AG09309 (cell line): ENCODE measurements at places on chromosomes 16 and 17.

- DNase-seq: no peak
These were observed 40.9 kb downstream of the USP10 start for GRCh38 chr16:84740596-84741116.

DNA sequence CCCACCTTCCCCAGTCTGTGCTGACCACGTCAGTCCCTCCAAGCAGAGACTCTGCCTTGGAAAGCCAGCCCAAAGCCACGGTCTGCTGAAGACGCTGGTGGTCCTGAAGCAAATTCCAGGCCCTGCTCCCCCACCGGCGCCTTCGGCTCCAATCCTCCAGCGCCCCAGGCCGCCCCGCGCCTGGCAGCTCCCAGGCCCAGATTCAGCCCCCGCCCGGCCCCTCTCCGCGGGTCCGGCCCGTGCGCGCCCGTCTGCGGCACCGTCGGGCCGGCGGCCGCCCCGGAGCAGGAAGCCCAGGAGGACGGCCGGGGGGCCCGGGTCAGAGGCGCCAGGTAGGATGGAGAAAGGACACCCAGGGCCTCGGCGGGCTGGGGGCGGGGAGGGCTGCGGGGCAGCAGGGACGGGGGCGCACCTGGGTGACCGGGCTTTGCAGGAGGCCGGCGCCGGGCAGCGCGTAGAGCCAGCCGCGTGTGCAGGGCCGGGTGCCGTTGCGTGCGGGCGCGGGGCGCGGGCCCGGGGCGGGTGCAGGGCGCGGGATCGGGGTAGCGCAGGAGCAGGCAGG, 594 bp upstream of the SLC22A31 start:
- no peak for DNase-seq

DNA sequence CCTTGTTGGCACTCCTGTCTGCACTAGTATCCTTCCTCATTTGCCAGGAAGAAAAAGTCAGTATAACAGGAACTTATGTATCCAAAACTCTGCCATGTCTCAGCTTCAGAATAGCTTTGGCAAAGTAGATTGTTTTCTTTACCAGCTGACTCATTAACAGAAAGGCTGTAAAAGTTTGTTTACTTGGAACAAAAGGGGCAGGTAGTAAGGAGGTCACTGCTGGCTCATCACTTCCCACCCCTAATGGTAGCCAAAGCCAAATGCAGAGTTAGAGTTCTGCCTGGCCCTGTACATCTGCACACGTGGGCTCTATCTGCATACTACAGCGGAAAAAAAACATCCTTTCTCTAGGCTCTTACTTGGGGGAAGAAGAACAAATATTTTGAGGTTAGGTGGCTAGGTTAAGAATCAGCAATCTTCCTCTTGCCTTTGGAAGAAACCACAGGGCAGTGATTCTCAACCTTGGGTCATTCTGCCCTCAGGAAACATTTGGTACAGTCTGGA, 90.9 kb upstream of the BCAR1 start:
- peak; percentile 33 for DNase-seq

DNA sequence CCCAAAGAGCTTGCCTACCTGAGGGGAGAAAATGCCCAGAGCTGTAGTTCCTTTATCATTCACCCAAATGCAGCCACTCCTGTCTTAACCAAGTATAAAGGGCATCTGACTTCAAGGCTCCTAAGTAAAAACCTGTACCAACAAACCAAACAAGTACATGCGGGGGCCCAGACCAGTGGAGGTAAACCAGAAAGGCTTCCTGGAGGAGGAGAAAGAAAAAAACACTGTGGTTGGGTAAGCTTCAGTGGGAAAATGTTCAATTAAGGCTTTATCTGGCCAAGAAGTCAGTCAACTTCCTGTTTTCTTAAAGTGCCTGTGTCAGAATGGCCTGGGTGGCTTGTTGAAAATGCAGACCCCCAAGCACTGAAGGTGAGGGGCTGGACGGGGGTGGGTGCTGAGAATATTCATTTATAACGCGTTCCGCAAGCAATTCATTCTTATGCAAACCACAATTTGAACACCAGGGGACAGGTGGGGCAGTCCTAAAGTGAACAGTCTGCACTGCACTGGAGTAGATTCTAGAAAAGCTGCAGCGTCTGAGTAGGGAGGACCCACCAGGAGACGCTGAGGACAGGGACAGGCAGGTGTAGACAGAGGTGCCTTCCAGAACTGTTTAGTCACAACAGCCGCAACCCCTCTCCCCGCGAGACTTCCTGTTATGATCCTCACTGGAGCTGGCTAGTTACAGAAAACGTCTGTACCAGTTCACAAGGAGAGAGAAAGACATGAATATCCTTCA, 467.1 kb downstream of the SOX9 start:
- DNase-seq: no peak

- no peak for DNase-seq
These were observed 88.7 kb upstream of the CCL2 start for GRCh38 chr17:34166352-34166751.

- DNase-seq: no peak
These were observed 69.6 kb upstream of the RCVRN start for GRCh38 chr17:9974448-9975381.

- no peak for DNase-seq
These were observed 628.1 kb downstream of the WWOX start for GRCh38 chr16:78727536-78727935.

DNA sequence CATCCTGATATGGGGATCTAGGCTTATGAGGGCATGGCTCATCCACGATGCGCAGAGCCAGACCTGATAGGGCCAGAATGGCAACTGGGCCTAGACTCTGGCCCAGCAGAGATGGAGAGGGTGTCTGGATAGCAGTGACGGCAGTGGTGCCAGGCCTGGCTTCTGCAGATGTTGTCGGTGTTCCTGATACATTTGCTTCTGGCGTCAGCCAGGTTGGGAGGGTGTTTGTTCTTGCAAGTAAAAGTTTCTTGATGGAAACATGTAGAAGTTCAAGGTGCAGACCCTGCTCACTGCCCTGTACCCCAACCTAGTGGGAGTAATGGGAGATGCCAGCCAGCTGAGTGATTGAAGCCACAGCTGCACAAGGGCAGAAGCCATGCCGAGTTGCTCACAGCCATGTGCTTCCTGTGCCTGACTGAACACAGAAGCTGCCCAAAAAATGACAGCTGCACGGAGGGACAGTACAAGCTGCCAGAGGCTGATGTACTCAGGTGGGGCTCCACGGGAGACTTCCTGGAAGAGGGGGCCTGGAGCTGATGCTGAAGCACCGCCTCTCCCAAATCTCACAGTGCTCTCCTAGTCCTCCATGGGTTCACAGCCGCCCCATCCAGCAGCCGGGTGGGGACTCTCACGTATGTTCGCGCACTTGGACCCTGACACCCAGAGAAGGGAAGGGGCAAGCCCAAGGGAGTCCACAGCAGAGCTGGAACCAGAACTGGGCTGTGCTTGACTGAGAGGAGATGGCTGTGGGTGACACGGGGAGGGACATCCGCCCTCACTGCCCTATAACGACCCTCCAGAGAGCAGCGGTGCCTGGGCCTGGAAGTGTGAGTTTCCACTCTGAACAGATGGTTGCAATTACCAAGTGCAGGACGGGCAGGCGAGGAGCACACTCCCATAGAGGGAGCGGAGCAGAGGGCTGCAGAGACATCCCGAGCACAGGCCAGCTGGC, 78.7 kb downstream of the N4BP1 start:
- DNase-seq: no peak

- DNase-seq: no peak
These were observed 1.3 kb upstream of the BAIAP2 start for GRCh38 chr17:81033535-81034167.

GRCh38 chr17:67360880-67361279, 5.5 kb downstream of the PSMD12 start:
- no peak for DNase-seq

GRCh38 chr17:19757536-19758180, 9.6 kb upstream of the ALDH3A1 start:
- no peak for DNase-seq

GRCh38 chr16:59993101-59993500, 1259.0 kb upstream of the GOT2 start:
- no peak for DNase-seq

DNA sequence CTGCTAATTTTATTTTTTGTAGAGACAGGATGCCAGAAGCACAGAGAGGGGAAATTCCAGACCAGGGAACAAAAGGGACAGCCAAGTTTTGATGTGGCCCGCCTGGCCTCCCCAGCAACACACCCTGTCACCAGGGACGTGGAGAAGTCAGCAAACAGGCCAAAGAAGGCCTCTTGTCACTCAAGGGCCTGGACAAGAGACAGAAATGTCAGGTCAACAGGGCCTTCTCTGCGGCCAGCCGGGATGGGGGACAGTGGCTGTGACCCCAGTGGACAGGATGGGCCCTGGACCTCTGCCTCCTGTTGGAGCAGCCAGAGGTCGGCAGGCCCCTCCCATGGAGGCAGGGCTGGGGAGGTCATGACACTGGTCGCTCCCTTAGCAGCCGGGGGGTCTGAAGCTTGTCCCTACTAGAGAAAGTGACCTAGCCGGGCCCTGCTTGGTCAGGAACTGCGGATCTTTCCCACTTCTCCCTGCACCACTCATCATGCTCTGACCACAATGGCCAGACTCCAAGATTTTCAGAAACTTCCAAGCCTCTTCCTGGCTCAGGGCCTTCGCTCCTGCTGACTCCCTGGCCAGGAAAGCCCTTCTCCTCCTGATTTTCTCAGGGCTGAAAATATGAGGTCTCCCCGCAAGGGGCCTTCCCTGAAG, 9.2 kb upstream of the TVP23A start:
- peak; percentile 71 for DNase-seq

DNA sequence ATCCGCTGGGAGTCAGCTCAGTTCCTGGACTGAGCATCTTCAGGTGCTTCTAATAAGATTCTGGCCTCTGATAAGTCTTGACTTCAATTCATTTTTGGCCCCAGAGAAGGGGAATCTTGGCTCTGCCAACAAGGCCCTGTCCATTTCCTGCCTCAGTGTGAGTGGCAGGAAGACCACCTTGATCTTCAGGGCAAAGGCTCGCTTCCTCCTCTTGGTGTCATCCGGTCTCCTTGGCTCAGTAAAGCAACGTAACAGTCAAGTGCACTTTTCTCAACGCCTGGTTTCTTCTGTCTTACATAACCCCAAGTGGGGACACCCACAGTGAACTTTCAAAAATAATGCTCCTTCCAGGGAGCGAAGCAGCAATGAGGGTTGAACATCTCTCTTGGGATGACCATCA, 169.8 kb downstream of the PRKCB start:
- DNase-seq: no peak

- no peak for DNase-seq
These were observed 96.6 kb downstream of the NXN start for GRCh38 chr17:882827-883585.

GRCh38 chr17:19736071-19736470, 12.0 kb downstream of the ALDH3A1 start:
- DNase-seq: no peak

DNA sequence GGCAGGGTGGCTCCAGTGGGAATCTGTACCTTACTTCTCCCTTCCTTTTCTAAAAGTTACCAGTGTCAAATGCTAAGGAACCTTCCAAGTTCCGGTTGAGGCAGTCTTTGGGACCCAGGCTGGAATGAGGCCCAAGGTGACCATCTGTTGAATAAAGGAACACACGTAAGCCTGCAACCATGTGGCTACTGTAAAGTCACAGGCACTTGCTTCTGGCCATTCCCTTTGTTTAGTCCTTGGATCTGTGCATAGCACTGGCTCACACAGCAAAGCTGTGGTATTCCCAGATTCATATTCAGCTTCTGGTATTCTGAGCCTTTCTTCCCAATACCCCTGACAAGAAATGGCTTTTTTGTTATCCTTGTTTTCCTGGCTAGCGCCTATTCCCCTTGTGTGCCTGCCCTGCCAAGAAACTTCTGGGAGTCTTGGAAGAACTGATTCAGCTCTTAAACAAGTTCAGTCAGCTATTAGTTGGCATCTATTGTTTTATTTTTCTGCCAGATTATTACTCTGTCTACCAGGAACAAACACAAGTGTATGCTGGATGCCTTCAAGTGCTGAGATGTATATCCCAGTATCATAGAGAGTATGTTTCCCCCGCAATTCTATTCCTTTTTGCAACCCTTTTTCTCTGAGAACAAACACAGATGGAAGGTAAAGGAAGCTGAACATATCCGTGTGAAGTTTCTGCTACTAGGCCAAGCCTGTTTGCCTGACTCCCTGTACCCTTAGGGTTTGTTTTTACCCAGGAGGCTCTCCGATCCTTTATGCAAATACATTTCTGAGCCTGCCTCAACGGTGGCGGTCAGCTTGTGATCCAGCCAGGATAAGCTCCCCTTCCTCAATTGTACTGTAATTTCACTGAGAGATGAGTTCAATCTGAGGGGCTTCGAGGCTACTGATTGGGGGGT, 13.2 kb downstream of the TMEM238L start:
- DNase-seq: no peak

- peak; percentile 53 for DNase-seq
These were observed 55.9 kb upstream of the PLCG2 start for GRCh38 chr16:81723098-81723723.

- no peak for DNase-seq
These were observed 16.6 kb downstream of the RMI2 start for GRCh38 chr16:11361701-11362451.

DNA sequence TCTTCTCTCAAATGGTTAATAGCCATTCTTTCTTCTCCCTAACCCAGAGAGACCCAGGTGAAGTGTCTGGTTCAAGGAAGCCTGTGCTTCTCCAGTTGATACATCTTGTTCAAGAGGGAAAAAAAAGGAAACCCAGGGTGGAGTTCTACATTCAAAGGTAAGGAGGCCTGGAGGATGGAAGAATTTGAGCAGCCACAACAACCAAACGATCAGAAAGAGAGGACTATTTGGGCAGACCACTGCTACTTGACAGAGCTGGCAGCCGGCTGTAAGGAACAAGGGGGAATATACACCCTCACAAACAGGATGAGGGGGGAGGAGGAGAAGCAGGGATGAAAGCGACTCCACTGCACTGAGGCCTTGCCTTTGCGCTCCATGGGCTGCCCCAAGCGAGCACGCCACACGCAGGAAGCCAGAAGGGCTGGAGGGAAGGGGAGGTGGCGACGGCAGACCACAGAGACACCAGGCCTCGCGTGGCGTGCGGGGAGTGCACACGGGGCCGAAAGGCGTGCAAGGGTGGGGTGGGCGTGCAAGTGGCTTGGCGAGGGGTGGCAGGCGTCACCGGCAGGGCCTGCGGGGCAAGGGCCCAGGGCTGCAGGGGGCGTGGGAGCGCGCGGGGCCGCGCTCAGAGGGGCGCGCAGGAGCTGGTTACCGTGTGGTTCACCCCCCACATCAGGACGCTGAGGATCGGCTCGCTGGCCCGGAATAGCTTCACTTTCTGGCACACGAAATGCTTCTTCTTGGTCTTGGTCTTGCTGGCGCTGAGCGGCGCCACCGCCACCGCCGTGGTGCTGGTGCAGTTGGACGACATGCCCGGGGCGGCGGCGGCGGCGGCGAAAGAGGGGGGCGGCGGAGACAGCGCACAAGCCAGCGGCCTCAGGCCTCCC, 499 bp downstream of the PIP4K2B start:
- no peak for DNase-seq

DNA sequence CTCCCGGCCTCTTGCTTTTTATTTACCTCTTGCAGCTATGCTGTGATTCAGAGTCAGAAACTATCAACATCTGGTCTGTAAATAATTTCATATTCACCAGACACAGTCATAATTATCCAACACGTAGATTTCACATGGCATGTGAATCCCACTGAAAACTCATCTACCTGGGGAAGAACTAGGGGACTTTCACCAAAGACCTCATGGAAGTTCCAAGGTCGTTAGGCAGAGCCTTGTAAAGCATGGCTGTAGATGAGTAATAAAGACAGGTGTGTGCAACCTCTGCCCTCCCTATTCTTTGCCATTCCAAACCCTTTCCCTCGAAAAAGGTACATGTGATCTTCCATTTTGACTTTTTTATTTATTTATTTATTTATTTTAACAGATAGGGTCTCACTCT, 1.9 kb upstream of the CHST5 start:
- DNase-seq: no peak

GRCh38 chr16:3065742-3066439, 451 bp downstream of the IL32 start:
- DNase-seq: no peak

GRCh38 chr17:34800661-34801060, 160.6 kb downstream of the CCT6B start:
- DNase-seq: no peak
